ENCODE measurements at places on chromosomes 3 and 15.

- DNase-seq, result no peak
Measured at GRCh38 chr3:179565496-179565895, 2.8 kb downstream of the ACTL6A start.

GRCh38 chr3:66756468-66757036, 241.6 kb upstream of the KBTBD8 start:
- DNase-seq, result no peak

GRCh38 chr15:56798639-56799038, 65.3 kb upstream of the ZNF280D start:
- no peak for DNase-seq

- no peak for DNase-seq
Measured at GRCh38 chr3:181549266-181549665, 162.5 kb upstream of the SOX2 start.

GRCh38 chr3:88166419-88166971, 16.7 kb downstream of the C3orf38 start:
- DNase-seq, result no peak
